Glomerular endothelial cell (primary cell): ENCODE measurements at places on chromosomes 2 and 18.

- DNase-seq, result no peak
These were observed 267.1 kb downstream of the PRKCE start for GRCh38 chr2:45918463-45919159.

- no peak for DNase-seq
These were observed 15.9 kb upstream of the IL1R1 start for GRCh38 chr2:102126660-102127059.

DNA sequence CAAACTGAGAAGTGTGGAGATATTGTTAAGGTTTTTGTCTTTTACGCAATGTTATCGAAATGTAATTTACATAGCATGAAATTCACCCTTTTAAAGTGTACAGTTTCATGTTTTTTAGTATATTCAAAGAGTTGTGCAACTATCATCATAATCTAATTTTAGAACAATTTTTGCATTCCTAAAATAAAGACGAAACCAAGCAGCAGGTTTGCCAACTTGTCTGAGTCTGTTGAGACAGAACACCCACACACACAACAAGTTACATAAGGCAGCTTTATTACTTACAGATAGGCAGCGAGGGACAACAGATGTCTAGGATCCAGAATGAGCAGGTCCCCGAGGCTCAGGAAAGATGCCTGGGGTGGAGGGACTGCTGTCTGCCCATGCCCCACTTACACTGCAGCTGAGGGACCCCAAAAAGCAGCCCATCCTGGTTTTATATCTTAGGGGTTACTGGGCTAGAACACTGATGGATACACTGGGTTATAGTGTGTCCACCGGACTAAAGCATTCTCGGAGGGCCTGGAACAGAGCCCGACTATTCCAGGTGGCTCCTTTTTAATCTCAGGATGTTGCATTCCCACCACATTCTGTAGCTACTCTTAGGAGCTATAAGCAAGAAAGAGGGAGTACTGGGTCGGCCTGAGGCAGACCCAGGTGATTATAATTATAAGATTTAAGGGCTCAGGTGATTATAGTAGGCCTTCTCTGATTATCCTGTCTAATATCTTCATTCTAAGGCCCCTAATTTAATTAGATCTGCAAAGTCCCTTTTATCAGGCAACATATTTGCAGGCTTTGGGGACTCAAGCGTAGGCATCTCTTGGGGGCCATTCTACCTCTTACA, 150.2 kb upstream of the DOK6 start:
- DNase-seq, result no peak

- no peak for DNase-seq
These were observed 55.3 kb downstream of the ARHGEF4 start for GRCh38 chr2:130891966-130892365.

DNA sequence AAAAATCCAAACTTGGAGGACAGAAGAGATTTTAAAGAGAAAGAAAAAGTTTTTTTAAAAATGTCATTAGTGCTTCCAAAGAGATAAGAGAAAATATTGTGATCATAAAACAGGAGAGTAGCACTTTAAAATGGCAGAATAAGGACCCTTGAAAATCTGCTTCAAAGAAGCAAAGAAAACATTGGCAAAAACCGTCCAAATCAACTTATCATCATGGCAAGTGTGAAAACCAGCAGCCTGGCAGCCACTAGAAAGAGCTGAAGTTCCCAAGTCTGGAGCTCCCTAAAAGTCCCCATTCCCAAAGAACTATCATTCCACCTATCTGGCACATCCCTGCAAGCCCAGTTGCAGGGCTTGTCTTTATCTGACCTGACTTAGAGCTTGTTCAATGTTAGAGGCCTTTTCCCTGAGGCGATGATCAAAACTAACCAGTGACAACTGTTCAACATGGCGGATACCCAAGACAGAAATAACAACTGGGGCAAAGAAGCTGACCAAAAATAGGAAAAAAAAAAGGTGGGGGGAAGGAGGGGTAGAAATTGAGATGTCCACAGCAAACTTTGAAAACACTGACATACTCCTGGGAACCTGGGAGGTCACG, 24.6 kb upstream of the RNU4ATAC start:
- DNase-seq, result no peak

DNA sequence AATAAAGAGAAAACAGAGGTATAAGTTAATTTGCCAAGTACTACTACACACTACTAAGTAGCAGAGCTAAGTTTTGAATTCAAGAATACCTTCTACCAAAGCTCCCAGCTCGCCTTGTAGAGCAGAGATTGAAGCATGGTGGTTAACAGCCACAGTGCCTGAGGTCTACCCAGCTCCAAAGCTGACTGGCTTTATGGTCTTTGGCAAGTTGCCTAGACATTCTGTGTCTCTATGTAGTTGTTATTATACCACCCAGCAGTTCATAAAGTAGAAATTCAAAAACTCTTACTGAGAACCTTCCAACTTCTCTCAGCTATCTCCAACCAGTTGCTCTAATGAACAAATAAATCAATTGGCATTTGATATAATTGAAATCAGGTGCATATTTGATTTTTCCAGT, 87.8 kb downstream of the PDE11A start:
- DNase-seq, result no peak

DNA sequence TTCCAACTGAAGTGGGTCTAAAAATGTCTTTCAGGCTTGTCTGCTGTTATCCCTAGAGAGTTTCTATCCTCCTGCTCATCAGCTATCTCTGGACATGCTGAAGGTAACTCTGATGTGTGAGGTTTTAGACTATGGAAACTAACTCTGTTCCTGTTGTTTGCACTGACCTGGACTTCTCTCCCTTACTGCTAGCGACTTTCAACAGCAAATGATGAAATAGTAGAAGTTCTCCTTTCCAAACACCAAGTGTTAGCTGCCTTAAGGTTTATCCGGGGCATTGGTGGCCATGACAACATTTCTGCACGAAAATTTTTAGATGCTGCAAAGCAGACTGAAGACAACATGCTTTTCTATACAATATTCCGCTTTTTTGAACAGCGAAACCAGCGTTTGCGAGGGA, 26.9 kb downstream of the RMC1 start:
- no peak for DNase-seq

- DNase-seq, result no peak
These were observed 61.7 kb upstream of the RALBP1 start for GRCh38 chr18:9413576-9413975.

DNA sequence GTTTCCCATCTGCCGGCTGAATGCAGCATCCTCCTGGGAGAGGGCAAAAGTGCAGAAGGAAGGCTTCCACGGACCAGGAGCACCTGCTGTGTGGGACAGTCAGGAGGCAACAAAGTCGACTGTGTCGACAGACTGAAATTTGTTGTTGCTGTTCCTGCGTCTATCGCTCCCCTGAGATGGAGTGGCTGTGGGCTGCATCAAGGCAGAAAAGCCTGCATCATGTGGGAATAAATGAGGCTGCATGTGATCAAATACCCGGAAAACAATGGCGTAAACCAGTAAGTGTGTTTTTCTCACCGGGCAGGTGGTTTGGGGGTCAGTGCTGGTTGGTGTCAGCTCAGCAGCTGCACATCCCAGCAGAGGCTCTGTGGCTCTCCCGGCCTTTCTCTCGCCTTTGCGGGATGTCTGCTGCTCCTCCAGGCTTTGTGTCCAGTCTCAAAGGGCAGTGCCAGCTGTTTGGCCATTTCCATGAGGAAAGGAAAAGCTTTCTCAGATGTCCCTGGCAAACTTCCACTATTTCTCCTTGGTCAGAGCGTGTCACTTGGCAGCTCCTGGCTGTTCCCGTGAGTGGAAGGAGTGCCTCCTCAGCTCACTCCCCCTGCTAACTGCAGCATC, 262.4 kb downstream of the NDUFA10 start:
- DNase-seq, result no peak

- DNase-seq, result no peak
These were observed 69.3 kb downstream of the NRP2 start for GRCh38 chr2:205751569-205752031.
